ENCODE measurements at places on chromosomes 11 and 22. TPM values are rescaled to one million over a fixed set of nuclear protein-coding genes. Genes with fewer than 3 reads are reported as not detected.

Gene TIMP3
- total RNA-seq: 0.14 TPM

GRCh38 chr11:936199-936598 lies 10.5 kb downstream of the AP2A2 start:
- peak; percentile 21 for DNase-seq

Gene ZNF215
- 1.5 TPM for total RNA-seq

Gene PLEKHB1
- total RNA-seq: not detected

DNA sequence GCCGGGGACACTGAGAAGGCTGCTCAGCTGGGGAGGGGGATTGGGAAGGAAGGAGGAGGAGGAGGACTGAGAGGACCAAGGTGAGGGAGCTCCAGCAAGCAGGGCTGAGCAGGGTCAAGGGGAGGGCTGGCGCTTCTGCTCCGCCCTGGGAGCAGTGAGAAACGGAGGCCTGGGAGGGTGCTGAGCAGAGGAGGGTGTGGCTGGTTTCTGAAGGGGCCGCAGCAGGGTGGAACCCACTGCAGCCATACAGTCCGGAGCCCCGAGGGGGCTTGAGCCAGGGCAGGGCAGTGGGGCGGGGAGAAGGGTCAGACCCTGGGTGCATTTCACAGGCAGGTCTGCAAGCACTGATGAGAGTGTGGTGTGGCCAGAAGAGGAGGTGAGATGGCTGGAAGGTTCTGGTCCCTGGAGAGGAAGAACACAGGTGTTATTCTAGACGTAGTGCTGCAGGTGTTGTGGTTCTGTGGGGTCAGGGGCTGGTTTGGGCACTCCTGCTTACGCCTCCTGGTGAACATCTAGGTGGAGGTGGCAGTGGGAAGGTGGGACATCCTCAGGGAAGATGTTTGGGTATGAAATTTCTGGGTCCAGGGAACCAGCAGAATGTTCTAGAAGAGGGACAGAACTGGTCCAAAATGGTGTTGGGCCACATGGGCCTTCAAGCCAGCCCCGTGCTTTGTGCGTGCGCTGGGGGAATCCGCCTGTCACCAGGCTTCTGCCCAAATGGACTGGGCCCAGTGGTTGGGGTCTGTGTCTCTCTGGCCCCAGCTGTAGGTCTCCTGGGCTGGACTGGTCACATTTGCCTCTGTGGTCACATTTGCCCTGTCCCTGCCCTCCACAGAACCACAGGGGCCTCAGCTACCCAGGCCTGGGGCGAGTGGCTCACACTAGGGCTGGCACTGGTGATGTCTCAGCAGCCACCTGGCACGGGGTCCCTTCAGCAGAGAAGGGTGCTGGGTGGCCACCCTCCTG lies 714.7 kb downstream of the BRD1 start:
- DNase-seq: no peak

DNA sequence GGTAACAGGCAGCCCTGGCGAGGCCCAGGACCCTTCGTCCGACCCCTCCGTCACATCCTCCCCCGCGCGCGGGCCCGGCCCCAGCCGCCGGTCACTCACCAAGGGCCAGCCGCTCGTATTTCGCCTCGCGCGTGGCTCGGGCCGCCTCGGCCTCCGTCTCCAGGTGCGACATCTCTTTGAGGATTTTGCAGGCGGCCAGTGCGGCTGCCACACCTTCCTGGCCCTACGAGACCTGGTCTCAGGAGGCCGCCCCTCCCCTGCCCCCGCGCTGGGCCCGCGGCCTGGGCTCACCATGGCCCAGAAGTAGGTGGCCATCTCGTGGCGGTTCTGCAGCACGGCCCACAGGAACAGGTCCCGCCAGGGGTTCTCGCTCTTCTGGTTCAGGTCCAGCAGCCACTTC lies 14.1 kb downstream of the TSSC4 start:
- no peak for DNase-seq

DNA sequence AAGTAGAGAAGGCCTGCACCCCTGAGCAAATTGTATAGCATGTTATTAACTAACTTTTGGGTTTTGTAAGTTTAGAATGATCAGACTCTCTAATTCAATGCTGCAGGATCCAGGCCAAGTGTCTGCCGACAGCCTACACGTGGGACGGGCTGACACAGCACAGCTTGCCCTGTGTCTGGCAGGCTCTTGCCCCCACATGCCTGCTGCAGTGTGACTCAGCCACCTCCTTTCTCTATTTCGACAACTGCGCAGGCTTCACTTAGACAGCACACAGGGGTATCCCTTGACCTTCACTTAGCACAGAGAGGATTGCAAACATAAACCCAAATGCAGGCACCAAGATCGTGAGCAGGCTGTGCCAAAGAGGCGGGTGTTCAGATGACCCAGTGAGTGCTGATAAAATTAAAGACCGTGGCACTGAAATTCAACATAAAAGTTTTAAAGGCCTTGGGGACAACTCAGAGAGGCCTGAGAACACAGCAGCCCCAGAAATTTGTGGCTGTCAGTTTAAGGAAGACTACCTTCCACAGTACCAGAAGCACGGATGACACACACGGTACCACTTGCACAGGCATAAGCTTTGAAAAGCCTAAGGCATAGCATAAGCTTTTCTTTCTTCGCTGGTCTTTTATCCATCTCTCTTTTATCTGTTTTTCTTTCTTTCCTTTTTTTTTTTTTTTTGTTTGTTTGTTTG lies 37.8 kb downstream of the SCN3B start:
- no peak for DNase-seq

- peak; percentile 83 for DNase-seq
These were observed 56.4 kb upstream of the CD44 start for GRCh38 chr11:35082321-35083180.

GRCh38 chr22:19942157-19943081 lies 801 bp upstream of the TXNRD2 start:
- DNase-seq: peak; percentile 45

DNA sequence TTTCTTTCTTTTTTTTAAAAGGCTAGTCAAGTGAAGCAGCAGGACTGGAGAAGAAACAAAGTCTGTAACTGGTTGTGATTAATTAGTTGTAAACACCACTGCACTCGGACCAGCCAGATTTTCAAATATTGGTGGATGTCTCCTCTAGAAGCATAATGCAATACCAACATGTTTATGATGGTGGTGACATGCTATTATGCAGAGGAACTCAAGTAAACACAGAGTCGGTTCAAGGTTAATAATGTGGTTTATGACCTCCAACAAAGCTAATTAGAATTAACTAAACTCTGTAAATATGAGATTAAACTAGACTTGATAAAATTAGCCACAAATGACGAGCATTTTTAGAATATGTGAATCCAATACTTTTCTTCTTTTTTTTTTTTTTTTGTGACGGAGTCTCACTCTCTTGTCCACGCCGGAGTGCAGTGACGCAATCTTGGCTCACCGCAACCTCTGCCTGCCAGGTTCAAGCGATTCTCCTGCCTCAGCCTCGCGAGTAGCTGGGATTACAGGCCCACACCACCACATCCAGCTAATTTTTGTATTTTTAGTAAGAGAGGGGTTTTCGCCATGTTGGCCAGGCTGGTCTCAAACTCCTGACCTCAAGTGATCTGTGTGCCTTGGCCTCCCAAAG lies 11.8 kb upstream of the AGBL2 start:
- DNase-seq: no peak

Gene CRKL
- total RNA-seq: 25.5 TPM

Gene KCNJ5
- not detected for total RNA-seq

DNA sequence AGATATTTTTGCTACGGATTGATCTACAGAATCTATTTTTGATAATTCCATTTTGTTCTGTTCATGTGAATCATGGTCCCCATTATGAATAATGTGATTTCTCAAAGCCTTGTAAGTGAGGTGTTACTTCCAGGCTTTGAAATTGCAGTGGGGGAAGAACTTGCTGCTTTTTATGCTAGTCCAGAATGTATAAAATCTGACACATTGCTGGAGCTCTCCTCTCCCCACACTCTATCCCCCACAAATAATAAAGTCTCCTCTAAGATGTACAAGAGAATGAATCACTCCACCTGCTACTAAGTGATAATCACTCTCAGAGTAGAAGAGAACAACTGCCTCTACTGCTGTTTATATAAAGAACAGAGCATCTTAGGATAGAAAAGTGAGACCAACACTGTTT lies 5.9 kb upstream of the RAB6A start:
- no peak for DNase-seq

GRCh38 chr22:23020659-23021293 lies 49.5 kb upstream of the GNAZ start:
- no peak for DNase-seq

Gene MMP10
- 2.1 TPM for total RNA-seq

DNA sequence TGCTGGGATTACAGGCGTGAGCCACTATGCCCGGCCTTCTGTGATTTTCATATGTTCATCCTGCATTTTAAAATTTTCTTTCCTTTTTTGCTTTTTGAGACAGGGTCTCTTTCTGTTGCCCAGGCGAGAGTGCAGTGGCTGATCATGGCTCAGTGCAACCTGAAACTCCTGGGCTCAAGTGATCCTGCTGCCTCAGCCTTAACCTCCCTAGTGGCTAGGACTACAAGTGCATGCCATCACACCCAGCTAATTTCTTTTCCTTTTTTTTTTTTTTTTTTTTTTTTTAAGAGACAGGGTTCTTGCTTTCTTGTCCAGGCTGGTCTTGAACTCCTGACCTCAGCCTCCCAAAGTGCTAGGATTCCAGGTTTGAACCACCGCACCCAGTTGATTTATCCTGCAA lies 54.1 kb upstream of the WT1 start:
- no peak for DNase-seq

- DNase-seq: no peak
These were observed 16.4 kb downstream of the CSNK2A3 start for GRCh38 chr11:11336664-11337063.

Gene OR2D2
- not detected for total RNA-seq

Gene PARVB
- total RNA-seq: 61.7 TPM

Gene NEFH
- total RNA-seq: not detected

Gene ASCL2
- total RNA-seq: not detected

Gene CRYBA4
- not detected for total RNA-seq

DNA sequence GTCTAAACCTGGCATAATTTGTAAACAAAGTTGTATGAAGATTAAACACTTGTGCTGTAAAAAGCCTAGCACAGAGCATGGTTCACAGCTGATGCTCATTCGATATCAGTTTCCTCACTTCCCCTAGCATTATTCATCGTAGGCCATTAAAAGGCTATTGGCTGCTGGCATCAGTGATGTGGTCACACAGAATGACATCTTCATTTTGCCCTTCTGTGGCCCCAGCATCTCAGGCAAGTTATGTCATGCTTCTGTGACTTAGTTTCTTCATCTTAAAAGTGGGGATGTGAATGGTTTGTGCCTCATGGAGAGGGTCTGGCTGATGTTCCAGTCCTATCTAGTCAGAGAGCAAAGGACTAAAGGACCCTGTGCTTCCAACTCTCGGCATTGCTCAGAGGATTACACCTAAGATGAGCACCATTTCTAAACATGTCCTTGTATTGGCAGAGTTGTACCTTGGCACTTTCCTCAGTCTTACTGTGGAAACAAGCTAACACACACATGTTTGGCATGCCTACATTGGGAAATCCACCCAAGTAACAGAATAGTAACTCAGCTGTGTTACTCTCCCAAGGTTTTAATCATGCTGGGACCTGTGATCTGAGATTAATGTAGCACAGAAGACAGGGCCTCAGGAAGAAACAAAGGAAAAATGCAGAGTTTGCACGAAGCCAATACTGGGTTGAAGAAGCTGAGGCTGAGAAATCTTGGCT lies 83.5 kb upstream of the OR9Q1 start:
- no peak for DNase-seq

GRCh38 chr22:38246692-38247091 lies 26.1 kb downstream of the TMEM184B start:
- no peak for DNase-seq
